ENCODE measurements at places on chromosomes 3 and 15. TPM values are rescaled to one million over a fixed set of nuclear protein-coding genes. Genes with fewer than 3 reads are reported as not detected.

The MUC13 gene
- not detected for total RNA-seq

The GXYLT2 gene
- 5.1 TPM for total RNA-seq

The RETNLB gene
- total RNA-seq: not detected

The SNX33 gene
- total RNA-seq: 21.2 TPM

The TADA3 gene
- total RNA-seq: 61.7 TPM

All from GM23338 (cell line).